Mucosa of descending colon (tissue), 3 donors: ENCODE measurements at places on chromosomes 6 and 20. TPM values are rescaled to one million over a fixed set of nuclear protein-coding genes. Genes with fewer than 3 reads are reported as not detected.

DNA sequence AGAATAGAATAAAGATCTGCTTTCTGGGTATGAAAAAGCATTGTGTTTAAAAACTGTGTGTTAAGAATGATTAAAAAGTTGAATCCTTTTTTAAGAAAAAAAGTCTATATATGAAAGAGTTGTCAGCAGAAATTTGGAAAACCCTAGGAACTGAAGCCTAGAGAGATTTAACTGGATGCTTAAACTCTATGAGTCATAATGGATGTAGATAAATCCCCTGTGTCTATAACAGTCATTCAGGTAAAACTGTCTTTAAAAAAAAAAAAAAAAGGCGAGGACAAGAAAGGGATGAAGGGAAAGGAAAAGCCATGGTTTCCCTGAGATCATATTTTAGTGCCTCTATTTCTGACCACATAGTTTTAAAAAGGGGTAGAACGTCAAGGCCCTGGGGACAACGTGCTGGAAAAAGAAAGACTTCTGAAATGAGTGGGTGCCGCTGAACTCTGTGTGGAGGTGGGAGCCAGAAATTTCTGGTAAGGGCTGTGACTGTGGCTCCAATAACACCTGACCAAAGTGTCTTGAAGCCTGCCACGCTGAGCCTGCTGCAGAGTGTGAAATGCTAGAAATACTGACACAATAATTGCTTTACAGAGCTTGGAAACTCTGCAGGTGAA is 302.6 kb upstream of the ARID1B start:
- no peak for DNase-seq

- DNase-seq = peak; percentile 75
These were observed 120.7 kb upstream of the ZFP64 start for GRCh38 chr20:52312132-52312729.

GRCh38 chr6:162706232-162706631 is 21.3 kb downstream of the PRKN start:
- no peak for DNase-seq

DNA sequence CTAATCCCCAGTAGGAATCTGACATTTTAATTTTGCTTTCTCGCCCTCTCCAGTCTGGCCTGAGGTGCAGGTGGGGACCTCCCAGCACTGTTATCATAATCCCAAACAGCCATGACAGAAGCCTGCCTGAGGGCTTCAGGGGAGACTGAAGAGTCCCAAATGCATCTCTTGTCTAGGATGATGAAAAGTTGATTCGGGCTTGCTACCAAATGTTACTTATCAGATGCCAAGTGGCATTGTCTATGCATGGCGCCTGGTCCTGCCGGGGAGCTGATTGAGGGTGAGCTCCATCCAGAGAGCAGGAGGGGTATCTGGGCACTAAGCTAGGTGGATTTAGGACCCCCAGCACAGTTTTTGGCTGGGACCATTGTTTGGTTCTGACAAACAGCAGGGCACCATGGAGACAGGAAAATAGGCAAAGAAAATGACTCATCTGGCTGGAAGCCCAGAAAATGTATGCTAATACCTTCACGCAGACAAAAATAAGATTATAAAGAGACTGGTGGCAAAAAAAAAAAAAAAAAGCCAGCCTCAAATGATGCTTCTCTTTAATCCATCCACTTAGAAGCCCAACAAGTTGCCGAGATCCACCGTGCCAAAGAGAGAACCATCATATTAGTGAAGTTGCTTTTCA is 513.7 kb upstream of the SULF2 start:
- DNase-seq = no peak

- DNase-seq = no peak
These were observed 46.8 kb downstream of the ELOVL5 start for GRCh38 chr6:53301801-53302537.

GRCh38 chr20:10379761-10380160 is 54.3 kb downstream of the MKKS start:
- no peak for DNase-seq

GRCh38 chr20:6298049-6298448 is 175.2 kb upstream of the FERMT1 start:
- no peak for DNase-seq

DNA sequence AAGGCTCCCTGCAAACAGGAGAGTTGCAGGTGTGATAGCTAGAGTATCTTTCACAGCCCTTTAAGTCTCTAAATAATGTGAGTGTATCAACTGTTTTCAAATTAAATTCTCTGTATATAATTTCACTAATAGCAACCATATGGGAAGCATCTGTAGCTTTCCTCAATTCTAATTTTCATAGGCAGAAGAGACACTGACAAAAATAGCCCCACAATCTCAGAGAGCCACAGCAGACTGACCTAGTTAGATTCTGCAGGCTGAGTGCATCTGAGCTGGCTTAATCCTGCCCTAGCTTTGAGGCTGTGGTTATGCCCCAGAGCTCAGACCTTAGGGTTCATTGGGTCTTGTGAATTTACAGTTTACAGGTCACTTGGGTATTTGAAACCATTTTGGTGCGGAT is 63.9 kb downstream of the MAP7 start:
- DNase-seq = no peak

DNA sequence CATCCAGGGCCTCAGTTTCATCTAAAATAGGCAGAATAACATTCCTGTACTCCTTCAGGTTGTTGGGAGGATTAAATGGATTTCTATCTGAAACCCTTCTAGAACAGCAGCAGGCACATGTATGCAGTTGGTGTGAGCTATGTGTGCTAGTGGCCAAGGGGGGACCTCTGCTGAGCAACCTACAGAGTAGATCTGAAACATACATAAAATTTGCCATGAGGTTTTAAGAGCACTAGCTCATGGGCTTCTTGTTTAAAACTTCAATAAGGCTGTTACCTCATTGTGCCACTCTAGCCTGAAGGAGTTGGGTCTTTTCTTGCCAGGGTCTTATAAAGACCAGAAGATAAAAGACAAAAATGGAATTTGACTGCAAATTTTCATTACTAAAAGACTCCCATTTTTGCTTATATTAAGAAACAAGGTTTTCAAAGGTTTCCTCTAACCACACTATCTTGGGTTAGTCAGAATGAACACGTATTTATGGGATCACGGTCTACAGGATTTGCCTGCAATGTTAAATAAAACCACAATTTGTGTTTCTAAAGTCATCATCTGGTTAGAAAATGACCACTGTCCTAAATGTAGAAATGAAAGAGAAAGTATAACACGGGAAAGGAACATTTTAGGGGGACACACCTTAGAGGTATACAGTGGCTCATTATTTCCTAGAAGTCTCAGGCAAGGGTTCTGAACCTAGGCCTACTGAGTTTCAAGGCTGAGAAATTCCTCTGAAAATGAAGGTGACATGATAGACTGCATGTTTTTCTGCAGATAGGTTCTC is 144.9 kb upstream of the OLIG3 start:
- DNase-seq = no peak

DNA sequence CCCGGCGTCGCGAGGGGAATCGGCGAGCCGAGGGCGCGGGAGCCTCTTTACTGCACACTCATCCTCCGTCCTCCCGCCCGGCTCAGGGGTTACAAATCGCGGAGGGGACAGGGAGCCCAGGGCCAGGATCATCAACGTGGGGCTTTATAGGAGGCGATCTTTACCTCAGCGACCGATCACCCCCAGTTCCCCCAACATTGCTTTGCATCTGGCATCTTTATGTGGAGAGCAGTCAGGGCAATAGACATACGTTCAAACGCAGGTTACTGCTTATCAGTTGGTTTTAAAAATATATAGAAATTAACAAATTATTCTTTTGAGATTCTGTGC is 634 bp downstream of the HSF2 start:
- no peak for DNase-seq

GRCh38 chr6:91042656-91043055 is 455.8 kb upstream of the MAP3K7 start:
- DNase-seq = no peak

DNA sequence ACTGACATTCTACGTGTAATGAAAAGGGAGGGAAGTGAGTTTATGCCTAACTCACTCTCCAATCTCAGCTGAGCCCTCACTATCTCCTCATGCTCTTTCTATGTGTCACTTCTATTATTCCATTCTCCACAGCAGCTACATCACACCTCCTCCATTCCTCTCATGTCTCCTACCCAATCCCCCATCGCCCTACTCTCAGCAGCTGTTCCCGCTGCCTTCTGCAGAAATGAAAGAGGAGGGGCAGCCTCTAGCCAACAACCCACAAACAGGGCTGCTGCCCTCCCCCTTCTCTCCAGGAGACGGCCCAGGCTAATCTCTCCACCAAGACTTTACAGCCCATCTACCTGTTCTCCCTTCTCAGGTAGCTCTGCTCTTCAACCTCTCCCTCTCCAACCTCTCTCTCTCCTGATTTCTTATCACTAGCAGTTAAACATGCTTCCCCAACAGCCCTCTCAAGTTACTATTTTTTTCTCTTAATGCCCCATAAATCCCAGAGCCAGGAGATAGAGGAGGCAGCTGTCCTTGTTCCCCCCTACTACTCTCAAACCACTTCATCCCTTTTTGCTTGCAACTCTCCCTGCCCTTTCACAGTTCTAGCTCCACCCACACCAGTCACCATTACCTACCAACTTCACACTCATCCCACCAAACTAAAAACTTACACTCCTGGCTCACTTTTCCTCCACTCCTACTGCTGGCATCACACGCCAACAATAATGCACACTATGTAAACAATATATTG is 136.5 kb downstream of the BTBD9 start:
- DNase-seq = no peak

DNA sequence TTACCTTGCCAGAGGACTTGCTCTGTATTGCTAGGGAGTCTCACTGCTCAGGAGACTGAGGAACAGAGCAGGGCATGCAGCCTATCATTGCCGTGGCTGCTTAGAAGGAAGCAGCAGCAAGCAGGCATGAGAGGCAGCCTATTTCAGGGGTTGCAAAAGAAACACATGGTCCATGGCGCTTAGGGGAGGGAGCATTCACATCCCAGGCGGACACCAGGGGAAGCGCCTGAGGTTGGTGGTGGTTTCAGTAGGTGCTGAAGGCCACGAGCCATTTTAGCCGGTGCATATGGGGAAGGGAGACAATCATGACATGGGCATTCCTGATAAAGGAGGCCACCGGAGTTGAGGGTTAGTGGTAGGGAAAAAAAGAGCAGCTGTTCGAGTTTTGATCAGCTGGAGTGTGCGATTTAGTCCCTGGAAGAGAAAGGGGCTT is 20.9 kb downstream of the FARS2 start:
- DNase-seq = no peak

DNA sequence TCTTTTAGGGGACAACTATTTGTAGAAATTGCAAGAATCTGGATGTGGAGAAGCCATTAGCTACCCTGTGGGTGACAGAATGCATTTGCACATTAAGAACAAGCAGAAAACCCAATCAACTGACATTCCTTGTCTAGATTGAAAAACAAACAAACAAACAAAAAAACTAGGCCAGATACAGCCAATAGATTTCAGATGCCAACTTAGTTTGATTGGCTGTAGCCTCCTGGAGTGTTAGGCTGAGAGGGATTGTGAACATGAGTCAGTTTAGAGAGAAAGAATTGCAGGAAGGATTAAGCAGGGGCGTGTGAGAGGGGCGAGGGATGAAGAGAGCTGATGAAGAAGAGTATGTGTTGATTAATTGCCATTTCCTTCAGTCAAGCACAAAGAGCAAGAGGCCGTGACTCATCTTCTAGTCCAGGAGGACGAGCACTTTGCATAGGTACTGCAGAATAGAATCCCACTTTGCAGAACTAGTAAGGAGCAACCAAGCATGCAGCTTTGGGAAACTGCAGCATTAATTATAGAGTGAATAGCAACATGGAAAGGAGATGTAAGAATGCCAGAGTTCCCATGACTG is 188.0 kb upstream of the RAB32 start:
- no peak for DNase-seq

DNA sequence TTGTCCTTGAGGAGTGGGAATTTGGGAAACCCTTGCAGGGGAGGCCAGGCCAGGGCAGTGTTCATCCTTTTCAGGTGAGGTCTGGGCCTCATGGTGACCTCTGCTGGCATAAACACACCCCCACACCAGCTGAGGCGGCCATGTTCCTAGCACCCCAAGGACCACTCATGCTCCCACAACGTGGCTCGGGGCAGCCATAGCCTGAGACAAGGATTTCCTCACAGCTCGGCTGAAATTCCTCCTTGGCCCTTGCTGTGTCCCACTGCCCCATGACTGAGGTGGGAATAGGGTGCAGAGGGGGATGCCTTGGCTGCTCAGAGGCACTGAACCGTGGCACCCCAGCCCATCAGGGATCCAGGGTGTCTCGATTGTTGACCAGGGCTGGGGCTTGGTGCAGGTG is 27.3 kb upstream of the SPDEF start:
- no peak for DNase-seq

- no peak for DNase-seq
These were observed 1067.5 kb upstream of the MAP3K7 start for GRCh38 chr6:91654357-91654756.

GRCh38 chr6:125191916-125192609 is 38.5 kb downstream of the TPD52L1 start:
- no peak for DNase-seq

GRCh38 chr20:63295846-63296245 is 2.9 kb downstream of the COL20A1 start:
- DNase-seq = no peak

DNA sequence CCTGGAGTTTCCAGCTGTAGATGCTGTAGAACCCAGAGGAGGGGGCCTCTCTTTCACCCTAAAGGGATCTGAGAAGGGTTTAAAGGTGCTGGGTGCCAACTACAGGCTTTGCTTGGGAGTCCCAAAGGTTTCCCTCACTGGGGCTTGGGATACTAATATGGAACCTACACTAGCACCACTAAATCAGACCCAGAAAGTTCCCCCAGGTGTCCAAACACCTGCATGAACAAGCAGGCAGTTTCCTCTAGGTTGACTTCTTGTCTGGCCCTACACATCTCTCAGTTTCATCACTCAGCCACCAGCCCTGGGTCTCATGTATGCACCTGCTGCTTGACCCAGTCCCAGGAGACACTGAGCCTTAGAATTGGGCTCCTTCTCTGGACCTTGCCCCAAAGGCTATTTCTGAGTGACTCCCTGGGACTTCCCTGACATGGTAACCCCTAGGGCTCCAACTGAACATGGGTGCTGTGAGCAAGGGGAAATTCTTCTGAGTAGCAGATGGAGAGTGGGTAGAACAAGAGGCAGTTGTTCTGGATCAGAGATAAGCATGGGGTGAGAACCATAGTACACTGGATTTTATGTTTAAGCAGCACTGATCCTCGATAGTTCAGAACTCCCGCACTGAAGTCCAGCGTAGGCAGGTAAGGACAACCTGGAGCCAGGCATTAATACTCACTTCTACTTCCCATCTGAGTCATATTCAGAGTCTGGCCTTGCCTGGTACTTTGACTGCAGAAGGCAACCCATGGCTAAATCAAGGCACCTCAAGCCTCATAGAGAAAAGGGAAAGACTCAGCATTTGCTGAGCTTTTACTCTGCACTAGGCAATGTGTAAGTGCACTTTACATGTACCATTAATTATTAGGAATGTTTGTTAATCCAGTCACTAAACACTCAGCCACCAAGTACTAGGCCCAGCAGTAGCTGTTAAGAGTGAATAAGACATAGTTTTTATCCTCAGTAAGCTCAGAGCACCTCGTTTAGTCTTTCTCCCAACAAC is 16.8 kb downstream of the BCL2L1 start:
- no peak for DNase-seq

EPPIN gene
- total RNA-seq = not detected

ZSCAN16 gene
- 8.3 TPM for total RNA-seq

IPCEF1 gene
- total RNA-seq = 3.4 TPM

GTSF1L gene
- not detected for total RNA-seq

AP5S1 gene
- 18.6 TPM for total RNA-seq
